Gastroesophageal sphincter (tissue), 4 donors: ENCODE measurements at places on chromosomes 6 and 20. TPM values are rescaled to one million over a fixed set of nuclear protein-coding genes. Genes with fewer than 3 reads are reported as not detected.

ULBP2 gene
- total RNA-seq = not detected

EYS gene
- total RNA-seq = not detected

MICA gene
- 33.2 TPM for total RNA-seq

GRCh38 chr20:651713-652614 lies 1.0 kb downstream of the SRXN1 start:
- no peak for ATAC-seq

DNA sequence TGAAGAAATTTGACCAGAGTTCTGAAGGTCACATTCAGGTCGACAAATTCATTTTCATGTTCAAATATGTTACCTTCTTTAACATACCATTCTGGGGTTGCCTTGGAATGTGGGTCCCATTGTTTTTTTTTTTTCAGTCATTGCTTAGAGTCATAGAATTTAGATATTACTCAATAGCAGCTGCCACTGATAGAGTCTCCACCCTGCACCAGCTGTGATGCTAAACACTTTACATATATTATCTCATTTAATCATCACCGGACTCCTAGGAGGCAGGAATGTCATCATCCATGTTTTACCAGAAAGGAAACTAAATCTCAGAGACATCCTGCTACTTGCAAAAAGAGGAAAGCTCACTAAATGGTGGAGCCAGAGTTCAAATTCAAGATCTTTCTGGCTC lies 204.7 kb downstream of the ESR1 start:
- ATAC-seq = no peak

DNA sequence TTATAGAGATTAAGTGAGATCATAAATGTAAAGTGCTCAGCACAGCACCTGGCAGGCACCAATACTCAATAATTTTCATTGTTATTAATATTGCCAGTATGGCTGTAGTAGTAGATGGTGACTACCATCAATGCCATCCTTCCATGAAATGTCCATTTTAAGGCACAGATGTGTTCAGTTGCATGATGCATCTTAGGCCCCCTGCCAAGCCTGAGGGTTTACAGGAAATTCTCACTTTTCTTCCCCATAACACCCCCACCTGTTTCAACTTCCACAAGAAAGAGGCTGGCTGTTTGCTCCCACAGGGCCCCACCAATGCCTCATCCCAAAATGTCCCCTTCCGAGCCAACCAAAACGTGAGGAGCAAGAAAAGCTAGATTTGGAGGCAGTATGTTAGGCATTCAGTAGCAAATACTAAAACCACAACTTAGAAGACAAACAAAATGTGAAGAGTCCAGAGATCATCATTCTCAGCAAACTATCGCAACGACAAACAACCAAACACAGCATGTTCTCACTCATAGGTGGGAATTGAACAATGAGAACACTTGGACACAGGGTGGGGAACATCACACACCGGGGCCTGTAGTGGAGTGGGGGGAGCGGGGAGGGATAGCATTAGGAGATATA lies 110.6 kb upstream of the NHSL1 start:
- no peak for ATAC-seq

DNA sequence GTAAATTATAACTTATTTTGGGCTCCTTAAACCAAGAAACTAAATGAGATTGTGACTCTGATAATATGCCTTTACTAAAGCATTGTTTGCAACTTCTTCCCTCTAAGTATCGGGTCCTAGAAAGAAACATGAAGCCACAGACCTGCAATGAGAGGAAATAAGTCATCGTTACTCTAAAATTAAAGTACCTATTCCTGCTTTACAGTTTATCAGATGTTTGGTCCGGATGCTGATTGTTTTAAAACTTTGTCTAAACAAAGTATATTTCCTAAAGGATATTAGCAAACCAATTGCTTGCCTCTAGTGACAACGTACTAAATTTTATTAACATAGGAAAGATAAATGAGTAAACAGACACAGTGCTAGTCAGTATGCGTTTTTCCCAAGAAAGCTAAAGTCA lies 216.8 kb downstream of the GJA1 start:
- no peak for ATAC-seq

DNA sequence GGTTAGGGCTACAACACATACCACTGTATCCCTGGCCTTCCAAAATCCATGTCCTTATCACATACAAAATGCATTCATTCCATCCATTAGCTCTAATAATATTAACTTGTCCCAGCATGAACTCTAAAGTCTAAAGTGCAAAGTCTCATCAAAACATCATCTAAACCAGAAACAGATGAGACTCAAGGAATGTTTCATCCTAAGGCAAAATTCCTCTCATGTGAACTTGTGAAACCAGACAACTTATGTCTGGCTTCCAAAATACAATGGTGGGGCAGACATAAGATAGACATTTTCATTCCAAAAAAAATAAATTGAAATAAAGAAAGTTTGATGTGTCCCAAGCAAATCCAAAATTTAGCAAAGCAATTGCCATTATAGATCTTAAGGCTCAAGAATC lies 257.4 kb downstream of the HTR1B start:
- no peak for ATAC-seq

DNA sequence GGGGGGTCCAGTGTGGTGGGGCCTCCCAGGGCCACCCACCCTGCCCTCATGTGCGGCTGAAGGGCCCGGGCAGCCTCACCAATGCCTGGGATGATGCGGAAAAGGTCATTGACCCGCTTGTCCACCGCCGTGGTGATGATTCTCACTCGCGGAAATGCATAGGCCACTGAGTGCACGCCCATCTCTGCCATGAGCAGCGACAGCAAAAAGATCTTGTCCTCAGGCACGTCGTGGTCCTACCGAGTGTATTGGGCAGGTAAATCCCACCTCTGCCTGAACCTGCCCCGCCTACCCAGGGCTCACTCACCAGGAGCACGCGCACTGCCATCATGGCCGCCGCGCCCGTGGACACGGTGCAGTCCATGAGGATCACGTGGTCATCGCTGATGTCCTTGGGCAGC lies 16.1 kb downstream of the UCKL1 start:
- no peak for ATAC-seq

DNA sequence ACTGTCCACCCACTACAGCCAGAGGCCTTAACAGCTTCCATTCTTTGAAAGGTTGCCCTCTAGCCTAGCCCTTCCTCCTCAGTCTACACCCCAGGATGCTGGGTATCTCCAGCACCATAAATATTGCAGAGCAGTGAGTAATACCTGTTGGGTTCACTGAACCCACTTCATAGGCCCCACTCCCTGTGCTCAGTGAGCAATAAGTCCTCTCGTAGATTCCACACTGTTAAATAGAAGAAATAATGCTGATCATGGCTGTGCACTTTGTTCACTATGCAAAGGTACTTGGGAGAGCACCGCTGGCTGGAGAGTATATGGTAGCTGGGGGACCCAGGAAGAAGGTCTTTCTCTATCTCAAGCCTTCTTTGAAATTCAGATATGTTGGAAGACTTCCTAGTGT lies 87.3 kb downstream of the RSPH3 start:
- ATAC-seq = no peak

- ATAC-seq = no peak
These were observed 94.8 kb downstream of the UBE3D start for GRCh38 chr6:82970839-82971238.

DNA sequence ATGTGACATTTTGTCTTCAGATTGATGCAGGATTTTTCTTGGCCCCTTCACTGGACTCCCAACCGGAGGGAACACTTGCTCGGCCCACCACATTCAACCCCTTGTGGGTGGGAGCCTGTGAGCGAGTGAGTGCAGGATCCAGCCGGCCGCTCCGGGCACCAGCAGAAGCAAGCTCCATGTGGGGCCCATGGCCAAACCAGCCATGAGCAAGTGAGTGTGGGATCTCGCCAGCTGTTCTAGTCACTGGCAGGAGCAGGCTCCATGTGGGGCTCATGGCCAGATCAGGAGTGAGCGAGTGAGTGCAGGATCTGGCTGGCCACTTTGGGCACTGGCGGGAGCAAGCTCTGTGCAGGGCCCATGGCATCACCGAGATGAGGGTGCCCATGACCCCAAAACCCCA lies 42.6 kb downstream of the OSTM1 start:
- ATAC-seq = no peak

- no peak for ATAC-seq
These were observed 159.5 kb downstream of the JARID2 start for GRCh38 chr6:15405129-15406068.

GRCh38 chr20:56631990-56632327 lies 2.9 kb downstream of the TFAP2C start:
- no peak for ATAC-seq

DNA sequence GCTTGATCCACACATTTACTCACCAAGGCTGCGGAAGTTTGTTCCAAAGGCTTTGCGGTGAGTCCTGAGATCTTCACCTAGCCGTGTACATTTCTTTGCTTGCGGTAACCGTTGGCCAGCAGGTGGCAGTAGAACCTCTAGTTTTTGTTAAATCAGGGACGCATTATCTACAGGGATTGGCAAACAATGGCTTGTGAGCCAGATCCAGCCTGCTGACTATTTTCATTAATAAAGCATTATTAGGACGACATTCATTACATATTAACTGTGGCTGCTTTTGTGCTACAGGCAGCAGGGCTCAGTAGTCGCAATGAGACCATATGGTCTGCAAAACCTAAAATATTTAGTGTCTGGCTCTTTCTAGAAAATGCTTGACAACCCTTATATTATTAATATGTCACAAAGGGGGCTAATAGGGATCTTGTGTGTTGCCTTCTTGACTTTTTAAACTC lies 174.1 kb downstream of the DOK5 start:
- ATAC-seq = peak; percentile 57

- ATAC-seq = no peak
These were observed 716.0 kb downstream of the KIF16B start for GRCh38 chr20:15857173-15857784.

- no peak for ATAC-seq
These were observed 106.6 kb downstream of the RNASET2 start for GRCh38 chr6:166849749-166850183.
